ENCODE measurements at places on chromosomes 13 and 19.

DNA sequence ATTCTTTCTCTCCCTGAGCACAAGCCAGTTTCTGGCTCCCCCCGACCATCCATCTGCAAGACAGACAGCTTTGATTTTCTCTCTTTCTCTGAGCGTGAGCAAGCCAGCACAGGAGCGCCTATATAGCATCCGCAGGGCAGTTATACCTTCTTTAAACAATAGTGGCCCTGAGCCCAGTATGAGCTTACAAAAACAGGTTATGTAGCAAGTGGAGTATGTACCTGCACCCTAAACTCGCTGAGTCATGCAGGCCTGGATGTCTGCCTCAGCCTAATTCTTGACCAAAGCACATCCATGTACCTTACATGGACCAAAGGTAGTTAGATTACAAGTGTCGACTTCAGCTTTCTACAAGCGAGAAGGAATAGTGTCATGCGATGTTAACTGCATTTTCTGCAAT, 61.7 kb downstream of the RAP2A start:
- DNase-seq, result no peak

DNA sequence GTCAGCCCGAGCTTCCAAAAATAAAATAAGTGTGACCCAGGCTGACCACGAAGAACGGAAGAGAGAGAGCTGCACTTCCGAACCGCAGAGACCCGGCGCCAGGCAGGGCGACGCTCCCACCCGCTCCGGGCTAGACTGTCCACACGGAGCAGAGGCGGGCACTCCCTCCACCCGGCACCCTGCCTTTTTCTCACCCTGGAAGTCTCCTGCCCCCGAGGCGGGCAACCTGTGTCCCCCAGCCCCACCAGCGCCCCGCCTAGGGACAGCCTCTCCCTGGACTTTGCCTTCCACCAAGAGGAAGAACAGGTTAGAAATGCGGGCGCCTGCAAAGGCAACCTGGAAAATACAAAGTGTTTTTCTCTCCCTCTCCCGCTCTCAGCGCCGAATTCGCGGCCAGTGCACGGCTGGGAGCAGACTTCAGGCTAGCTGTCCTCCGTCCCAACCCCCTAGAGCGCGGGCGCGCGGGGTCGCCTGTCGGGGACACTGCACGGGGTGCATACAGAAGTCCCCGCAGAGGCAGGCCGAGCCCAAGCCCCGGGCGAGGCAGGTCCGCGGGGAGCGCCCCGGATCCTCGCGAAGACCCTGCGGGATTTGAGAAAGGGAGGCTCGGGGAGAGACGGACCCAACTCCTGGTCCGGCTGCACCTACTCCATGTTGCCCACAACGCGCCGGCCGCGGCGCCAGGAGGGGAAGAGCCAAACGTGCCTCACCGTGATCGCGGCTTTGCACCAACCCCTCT, 845 bp downstream of the SPRY2 start:
- DNase-seq, result no peak

- no peak for DNase-seq
These were observed 89.8 kb downstream of the ZNF557 start for GRCh38 chr19:7159105-7159933.

DNA sequence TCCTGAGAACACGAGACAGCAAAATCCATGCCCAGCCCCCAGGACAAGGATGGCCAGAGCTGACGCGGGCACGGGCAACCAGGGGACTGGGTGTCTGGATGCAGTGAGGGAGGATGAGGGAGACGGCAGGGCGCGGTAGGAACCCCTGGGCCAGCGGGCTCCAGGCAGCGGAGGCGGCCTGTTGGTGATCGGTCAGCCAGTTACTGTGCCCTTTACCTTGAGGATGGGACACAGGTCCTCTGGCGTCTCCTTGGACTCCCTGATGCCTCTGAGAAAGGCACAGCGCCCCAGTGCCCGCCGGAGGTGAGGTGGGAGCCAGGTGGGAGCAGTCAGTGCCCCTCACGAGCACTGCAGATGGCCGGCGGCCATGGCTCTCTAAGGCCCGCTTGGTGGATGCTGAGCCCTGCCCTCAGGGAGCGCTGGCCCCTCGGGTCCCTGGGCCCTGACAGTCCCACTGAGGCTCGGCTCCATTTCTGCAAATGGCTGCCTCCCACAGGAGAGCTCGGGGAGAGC, 31.2 kb downstream of the C13orf46 start:
- DNase-seq, result no peak

GRCh38 chr13:49498206-49498605, 2.5 kb downstream of the PHF11 start:
- DNase-seq, result no peak

- DNase-seq, result no peak
These were observed 48.7 kb upstream of the ITM2B start for GRCh38 chr13:48184260-48184659.

- no peak for DNase-seq
These were observed 60.4 kb downstream of the WDFY2 start for GRCh38 chr13:51644654-51645053.

DNA sequence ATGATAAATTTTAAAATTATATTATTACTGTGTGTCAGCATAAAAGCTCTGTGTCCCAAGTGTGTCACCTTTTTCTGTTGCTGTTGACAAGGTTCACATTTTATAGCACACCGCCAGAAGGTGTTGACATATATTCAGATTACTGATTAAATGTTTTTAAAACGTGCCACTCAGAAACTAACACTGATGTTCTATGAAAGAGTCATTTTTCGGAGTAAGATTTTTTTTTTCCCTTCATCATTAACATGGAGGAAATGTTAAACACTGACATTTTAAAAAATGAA, 197.5 kb downstream of the TM9SF2 start:
- DNase-seq, result no peak

- peak; percentile 25 for DNase-seq
These were observed at the start of gene CD70 for GRCh38 chr19:6590827-6591319. TSS of gene CD70 (minus strand) at chr19:6591150. CDS start at chr19:6591002, 148 bp downstream.

DNA sequence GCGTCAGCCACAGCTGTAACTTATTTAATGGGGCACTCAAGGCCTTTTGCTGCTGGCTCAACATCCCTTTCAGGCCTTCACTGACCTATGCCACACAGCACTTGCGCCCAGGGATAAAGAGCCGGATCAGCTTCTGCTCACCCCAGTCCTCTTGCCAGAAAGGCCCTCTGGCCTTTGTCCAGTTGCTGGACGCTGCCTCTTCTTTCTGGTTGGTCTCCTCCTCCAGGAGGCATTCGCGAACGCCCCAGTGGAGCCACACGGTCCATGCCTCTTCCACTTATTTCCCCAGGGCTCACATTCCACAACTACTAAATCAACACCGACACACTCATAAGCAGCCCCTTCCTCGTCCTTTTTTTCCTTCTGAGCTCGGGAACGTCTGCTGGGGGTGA, 3.7 kb upstream of the ZNF329 start:
- no peak for DNase-seq

GRCh38 chr19:18898607-18899408, 2.9 kb upstream of the CERS1 start:
- no peak for DNase-seq

GRCh38 chr13:42607546-42607945, 33.6 kb downstream of the TNFSF11 start:
- no peak for DNase-seq

Data from stimulated activated CD4-positive, alpha-beta T cell treated with anti-CD3 and anti-CD28 coated beads, Interleukin-15, amount 100 ng/mL, for 48 hours (primary cell).